ENCODE measurements at places on chromosomes 6 and 20.

DNA sequence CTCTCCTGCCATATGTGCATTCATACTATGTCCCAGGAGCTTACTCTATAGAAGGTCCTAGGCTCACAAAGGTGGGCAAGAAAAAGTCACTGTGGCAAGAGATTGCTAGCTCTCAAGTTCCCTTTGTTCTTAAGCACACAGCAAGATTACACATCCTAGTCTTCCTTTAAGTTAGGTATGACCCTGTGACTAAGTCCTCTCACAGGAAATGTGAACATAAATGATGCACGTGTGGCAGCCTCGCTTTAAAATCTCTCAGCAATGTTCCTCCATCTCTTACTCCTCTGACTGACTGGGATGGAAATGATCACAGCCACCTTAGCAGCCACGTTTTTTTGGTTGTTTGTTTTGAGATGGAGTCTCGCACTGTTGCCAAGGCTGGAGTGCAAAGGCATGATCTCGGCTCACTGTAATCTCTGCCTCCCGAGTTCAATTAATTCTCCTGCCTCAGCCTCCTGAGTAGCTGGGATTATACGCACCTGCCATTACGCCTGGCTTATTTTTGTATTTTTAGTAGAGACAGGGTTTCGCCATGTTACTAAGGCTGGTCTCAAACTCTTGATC is 35.7 kb upstream of the HAO1 start:
- DNase-seq = no peak

DNA sequence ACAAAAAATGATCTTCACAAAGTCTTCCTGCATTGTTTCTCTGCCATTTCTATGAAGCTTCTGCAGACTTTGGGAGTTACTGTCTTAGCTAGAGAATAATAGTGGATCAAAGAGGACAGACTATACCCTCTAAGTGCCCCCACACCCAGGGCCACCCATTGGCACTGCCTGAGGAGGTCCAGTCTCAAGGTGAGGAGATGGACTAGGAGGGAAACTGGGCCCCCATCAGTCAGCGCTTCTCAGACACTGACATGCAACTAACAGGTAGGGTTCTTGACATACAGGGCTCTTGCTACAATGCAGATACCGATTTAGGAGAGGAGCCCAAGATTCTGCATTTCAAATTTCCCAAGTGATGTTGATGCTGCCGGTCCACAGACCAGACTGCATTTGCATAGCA is 24.3 kb downstream of the PCNA start:
- DNase-seq = no peak

DNA sequence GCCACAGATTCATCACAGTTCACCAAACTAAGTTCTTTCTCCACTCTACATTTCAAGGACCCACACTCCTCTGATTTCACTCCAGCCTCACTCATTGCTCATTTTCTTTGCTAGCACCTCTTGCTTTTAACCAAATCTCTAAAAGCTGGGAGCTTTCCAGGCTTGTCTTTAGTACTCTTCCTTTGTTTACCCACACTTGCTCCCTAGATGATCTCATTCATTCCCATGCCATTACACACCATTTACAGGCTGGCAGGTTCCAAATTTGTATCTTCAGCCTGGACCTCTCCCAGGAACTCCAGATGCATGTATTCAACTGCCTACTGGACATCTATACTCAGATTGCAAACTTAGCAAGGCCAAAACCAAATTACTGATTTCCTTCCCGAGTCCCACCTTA is 5.3 kb upstream of the GUCA1B start:
- no peak for DNase-seq

DNA sequence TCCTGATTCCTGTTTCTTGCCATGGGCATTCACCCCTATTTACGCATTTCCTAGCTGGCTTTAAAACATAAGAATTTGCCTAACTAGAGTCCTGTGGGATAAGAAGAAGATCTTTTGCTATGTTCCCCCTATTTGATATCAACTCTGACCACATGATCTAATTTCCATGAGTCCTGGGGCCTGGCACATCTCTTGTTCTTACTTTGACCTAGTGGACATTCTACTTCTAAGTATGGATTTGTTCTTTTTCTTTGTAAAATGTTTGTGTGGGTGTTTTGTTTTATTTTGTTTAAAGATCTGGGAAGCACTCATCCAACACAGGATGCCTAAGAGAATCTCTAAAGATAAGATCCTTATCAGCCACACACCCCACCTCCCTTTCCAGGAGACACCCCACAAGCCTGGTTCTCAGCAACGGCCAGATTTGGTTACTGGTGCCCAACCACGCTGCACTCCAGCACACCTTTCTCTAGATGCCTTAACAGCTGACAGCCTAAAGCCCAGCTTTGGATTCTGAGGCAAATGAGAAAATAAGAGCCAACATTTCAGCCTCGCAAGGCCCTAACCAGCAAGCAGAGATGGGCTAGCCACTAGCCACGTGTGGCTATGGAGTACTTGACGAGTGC is 74.7 kb downstream of the SLC23A2 start:
- DNase-seq = no peak

GRCh38 chr20:25380945-25381614 is 9.6 kb downstream of the ABHD12 start:
- no peak for DNase-seq

DNA sequence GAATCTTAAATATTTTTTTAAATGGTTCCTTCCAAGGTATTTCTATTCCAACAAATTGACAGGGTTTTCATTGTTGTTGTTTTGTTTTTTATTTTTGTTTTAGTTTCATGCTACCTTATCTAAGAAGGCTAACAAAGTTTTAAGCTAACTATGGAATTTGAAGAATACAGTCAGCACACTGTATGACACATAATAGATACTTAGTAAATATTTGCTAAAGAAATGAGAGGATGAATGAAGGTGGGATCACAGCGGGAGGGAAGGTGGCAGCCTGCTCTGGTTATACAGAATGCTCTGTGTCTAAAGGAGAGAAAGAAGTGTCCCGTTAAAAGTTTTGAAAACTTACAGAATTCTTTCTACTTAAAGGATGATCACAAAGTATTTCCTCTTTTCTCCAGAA is 43.7 kb upstream of the DST start:
- DNase-seq = no peak

DNA sequence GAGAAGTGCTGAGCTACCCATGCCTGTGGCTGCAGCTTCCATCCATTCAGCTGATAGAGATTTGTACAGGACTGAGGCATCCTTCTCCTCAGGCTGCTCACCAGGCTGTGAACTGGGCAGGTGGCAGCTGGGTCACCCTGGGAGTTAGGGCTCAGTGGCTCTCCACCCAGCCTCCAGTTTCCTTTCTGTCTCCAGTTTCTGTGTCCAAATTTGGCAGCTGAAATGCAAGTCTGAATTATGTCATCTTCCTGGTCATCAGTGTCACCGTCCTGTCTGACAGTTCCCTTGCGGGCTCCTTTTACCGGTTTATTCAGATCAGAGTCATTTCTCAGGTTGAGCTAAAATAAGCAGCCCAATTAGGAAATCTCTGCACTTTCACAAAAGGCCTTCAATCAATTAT is 93.3 kb downstream of the EDN1 start:
- DNase-seq = no peak

DNA sequence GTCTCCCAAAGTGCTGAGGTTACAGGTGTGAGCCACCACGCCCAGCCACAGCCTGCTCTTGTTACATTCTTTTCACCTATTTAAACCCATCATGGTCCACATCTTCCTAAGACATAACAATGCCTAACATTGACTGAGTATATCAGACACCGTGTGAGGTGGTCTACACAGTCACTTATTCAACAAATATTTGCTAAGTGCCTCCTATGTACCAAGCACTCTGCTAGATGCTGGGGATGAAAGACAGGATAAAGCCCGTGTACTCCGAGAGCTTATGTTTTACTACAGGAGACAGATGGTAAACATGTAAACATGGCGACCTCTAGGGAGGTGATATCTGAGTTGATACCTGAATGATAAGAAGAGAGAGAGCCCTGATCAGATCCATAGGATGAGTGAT is 12.7 kb downstream of the BCL2L1 start:
- DNase-seq = no peak

GRCh38 chr6:31881136-31881859 is 2.5 kb upstream of the SLC44A4 start:
- DNase-seq = no peak

DNA sequence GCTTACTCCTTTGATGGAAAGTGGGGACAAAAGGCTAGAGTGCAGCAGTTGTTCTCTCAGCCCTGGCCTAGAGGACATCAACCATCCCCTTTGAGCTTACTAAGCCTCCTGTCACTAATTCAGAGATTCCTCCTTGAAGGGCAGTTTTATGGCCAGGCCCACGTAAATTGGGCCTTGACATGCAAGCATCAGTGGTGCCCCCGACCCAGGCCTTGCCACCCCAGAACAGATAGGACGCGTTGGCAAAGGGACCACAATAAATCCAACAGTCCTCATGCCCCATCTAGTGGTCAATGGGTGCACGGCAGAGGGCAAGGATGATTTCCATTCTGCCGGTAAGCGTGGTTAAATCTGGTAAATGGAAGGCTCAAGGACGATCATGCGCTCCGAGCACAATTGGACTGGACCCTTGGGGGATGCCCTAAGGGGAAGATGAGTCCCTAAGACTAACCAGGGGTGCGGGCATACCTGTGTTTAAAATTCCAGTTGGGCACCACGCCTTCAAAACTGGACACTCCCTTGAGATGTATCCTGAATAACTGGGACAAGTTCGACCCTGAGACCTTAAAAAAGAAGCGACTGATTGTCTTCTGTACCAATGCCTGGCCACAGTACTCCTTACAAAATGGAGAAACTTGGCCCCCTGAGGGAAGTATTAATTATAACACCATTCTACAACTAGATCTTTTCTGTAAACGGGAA is 32.6 kb downstream of the CEP85L start:
- DNase-seq = no peak
